NCI-H2081 treated with DMSO at 0.1 percent for 48 hours (cell line): ENCODE measurements at places on chromosomes 13 and 19.

- no peak for DNase-seq
These were observed 1030.0 kb upstream of the PRR20A start for GRCh38 chr13:56110751-56111150.

DNA sequence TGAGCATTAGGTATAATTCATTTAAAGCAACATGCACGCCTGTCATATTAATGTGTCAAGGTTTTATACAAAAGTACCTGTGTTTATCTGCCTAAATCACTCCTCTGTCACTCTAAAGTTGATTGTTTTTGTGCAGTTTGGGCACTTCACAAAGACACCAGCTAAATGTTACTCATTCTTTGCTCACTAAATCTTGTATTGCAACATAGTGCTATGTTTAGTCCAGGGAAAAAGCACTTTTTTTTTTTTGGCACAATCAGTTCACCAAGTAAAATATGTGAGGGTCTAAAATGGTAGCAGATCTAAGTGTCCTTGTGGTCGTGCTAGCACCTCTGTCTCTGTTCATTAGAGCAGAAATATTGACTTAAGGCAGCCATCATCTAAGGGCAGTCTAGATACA is 2526.7 kb upstream of the PCDH20 start:
- DNase-seq = no peak

DNA sequence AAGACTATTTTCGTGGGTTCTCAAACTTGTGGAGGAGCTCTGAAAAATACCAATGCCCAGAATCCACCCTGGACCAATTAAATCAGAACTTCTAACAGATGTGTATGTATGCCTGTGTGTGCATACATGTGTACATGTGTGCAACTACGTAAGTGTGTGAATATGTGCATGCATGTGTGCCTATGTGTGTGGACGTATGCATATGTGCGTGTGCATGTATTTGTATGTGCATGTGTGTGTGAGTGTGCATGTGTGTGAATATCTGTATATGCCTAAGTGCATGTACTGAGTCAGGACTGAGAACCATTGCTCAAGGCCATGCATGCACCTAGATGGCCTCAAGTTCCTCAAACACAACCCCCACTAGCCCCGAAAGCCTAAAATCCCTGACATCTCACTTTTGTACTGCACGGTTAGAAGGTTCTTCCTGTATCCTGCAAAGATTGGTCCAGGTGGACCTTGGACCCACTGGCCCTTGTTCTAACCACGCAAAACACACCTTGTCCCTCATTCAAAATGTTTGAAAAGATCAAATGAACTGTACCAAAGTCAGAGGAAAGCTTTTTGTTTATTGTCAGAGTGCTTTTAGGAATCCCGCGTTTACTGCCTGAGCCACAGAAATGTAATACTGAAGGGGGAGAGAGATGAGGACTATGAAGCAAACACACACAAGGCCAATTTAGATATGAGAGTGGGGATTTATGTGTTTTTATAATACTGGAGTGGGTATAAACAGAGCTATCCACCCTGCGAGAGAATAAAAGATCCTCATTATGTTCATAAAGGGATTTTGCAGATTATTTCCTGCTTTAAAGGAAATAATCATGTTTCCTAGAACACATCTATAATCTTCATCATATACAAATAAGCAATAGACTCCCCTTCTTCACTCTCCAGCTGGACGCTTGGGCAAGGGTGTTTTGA is 39.1 kb downstream of the LATS2 start:
- DNase-seq = no peak

DNA sequence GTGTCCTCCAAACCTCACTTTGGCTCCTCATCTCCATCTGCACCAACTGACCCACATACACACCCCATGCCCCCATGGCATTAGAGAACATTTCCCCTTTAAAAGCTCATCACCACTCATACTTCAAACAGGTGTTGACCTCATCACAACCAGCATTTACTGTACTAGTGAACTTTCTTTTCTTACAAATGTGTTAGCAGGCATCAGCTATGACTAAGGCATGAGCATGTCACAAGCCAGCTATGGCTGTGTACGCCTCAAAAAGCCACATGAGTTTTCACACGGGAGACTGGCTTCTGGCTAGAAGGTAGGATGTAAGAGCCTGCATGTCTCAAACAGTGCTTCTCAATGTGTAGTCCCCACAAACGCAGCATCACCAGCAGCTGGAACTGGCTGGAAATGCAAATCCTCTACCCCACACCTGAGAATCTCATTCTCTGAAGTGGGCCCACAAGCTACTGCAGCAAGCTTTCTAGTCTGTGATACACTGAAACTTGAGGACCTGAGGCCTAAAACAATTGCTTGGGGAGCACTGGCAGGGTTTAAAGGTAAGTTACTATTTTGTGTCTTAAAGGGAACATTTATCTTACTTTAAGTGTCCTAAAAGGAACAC is 66.8 kb downstream of the TUBGCP3 start:
- DNase-seq = no peak

GRCh38 chr13:49530457-49530856 is 34.7 kb downstream of the PHF11 start:
- DNase-seq = no peak
